NCI-H1048 (cell line): ENCODE measurements at places on chromosomes 13 and 19.

DNA sequence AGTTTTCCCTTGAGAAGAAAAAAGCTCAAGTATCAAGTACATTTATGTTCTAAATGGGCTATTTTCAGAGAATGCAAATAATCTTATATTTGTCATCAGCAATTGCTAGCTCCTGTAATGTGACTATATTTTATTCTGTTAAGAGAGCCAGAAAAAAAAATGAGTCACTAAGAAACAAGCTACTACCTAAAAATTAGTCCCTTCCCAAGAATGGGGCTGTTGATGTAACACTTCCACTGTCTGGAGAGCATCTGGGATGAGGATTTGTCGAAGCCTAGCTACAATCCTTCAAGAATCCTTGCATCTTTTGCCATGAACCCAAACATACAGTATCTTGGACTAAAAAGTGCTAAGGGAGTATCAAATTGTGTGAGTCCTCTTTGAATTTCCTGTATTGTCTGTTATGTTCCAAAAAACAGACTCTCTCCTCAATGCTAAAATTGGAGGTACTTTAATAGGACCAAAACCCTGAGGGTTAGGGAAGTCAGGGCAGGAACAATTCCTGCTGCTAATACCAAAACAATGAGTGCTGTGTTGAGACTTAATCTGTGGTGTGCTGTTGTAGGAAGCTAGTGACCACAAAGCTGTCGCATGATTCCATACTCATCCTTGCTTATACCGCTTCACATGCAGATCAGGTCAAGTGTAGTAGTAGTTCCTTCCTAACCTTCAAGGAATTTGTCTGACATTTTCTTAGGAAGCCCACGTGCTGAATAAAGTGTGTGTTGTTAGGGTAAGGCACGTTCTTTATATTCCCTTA is 4.9 kb upstream of the ZC3H13 start:
- DNase-seq = no peak

DNA sequence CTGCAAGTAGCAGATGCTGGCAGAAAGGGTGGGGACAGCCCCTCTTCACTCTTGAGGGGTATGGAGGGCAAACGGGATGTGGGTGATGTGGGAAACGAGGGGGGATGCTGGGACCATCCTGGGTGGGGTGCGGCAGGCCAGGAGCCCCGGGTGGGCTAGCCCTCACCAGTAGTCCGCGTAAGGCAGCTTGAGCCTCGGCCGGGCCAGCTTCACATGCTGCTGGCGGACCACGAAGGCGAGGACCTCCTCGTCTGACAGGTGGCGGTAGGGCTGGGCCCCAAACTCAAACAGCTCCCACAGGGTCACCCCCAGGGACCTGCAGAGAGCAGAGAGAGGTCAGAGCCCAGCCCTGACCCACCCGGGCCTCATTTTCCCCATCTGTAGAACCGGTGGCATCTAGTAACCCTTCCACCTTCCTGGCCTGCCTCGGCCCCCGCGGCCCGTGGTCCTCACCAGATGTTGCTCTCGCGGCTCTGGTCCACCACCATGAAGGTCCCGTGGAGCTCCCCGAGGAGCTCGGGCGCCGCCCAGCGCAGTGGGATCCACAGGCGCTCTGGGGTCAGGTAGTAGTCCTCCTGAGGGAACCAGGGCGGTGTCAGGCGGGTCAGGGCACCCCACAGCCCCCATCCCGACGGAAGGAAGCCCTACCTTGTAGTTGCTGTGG is 10.7 kb downstream of the LMTK3 start:
- no peak for DNase-seq

GRCh38 chr19:6218491-6219146 is 61.2 kb downstream of the MLLT1 start:
- DNase-seq = peak; percentile 39

GRCh38 chr19:43705729-43706128 is 10.1 kb upstream of the IRGC start:
- DNase-seq = no peak

GRCh38 chr13:97259798-97260714 is 37.9 kb downstream of the MBNL2 start:
- DNase-seq = no peak

DNA sequence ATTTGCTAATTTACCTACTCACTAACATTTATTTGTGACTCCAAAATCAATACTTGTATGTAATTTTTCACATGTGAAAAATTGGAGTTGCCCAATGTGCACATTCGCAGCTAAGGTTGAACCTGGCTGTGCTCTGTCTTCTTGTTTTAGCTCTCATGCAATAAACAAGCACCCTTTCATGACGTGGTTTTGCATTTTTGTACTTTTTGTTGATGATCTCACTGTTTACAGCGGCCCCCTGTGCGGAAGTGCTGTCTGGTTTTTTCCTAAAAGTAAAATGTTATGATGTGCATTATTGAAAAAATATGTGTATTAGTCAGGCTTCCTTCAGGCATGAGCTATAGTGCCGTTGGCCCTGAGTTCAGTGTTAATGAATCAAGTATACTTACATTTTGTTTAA is 18.1 kb downstream of the DGKH start:
- DNase-seq = no peak

GRCh38 chr13:51922771-51923480 is 61.2 kb downstream of the CCDC70 start:
- no peak for DNase-seq

GRCh38 chr13:77919921-77920294 is 1.3 kb upstream of the EDNRB start:
- DNase-seq = no peak
